ENCODE measurements at places on chromosomes 7 and 10.

- no peak for DNase-seq
Observed at GRCh38 chr10:93799155-93799708, 41.5 kb downstream of the LGI1 start.

DNA sequence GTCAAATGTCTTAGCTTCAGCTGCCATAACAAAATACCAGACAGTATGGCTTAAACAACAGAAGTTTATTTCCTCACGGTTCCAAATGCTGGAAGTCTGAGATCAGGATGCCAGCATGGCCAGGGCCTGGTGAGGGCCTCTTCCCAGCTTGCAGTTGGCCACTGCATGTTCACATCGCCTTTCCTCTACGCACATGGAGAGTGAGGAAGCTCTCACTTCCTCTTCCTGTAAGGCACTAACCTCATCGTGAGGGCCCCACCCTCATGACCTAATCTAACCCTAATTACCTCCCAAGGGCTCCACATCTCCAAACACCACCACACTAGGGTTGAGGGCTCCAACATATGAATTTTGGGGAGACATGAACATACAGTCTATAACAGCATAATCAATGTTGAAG lies 14.4 kb downstream of the ZNF33B start:
- no peak for DNase-seq

- DNase-seq = no peak
Observed at GRCh38 chr10:110499796-110500514, 2.2 kb downstream of the DUSP5 start.

DNA sequence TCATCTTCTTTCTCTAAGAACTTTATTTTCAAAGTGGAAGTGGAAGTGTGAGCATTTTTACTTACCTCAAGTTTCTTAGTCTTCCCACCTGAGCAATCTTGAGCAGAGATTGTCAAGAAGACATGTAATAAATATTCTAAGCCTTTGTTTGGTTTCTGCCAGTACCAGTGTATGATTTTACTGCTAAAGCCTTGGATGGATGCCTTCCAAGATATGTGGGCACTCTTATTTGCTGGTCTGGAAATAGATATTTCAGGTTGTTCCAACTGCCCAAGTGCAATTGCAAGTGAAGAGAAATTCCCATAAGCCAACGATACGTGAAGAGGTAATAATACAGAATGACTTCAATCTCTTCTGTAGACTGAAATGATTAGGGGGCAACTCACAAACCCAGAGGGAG lies 18.2 kb upstream of the TARP start:
- DNase-seq = no peak

GRCh38 chr7:34048445-34048844 lies 143.1 kb downstream of the BMPER start:
- no peak for DNase-seq

GRCh38 chr7:157793973-157794745 lies 457.4 kb downstream of the DNAJB6 start:
- no peak for DNase-seq

- DNase-seq = no peak
Observed at GRCh38 chr7:41567031-41567730, 135.7 kb downstream of the INHBA start.

DNA sequence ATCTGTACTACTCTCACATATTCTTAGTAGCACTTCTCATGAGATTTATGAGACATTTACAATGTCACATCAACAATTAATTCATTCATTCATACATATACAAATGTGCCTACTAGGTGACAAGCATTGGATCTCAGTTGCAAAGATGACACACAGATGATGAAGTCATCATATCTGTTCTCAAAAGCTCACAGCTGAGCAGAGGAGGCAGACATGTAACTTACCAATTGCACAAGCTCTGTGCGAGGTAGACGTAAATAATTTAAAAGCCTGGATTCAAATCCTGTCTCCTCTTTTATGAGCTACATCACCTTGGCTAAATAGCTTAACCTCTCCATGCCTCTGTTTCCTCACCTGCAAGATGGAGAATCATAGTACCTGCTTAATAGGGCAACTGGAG lies 109.4 kb upstream of the FAM133B start:
- no peak for DNase-seq
